Amniotic stem cell (primary cell): ENCODE measurements at places on chromosomes 1 and 21.

DNA sequence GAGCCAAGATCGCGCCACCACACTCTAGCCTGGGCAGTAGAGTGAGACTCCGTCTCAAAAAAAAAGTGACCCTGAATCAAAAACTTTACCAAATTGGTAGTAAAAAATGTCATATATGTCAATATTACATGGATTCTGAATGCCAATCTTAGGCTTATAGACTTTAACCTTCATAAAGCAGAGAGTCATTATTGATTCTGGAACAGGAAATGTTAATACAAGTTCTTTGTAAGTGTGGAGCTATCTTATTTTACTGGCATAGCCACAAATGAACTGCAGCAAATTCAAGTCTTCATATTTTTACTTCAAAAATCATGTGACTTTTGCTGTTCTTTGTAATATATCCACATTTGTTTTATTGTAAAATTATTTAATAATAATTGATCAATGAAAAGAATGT lies 41.3 kb downstream of the PPP2R5A start:
- DNase-seq: no peak

GRCh38 chr1:243598433-243598832 lies 251.6 kb downstream of the AKT3 start:
- DNase-seq: peak; percentile 25

DNA sequence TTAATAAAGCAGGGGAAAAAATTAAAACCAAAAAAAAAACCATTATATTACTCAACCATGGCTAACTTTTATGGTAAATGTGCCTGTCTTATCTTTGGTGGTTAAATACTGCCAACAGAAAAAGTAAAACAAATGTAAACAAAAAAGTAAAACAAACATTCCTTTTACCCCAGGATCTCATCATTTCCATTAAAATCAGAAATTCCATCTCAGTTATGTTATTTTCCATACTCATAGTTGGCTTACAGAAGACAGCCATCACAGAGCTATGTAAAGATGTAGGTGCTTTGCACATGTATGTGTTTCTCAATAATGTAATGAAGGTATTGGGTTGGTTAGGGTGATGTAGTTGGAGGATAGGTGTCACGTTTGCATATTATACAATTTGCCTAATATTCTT lies 185.0 kb downstream of the KCNK2 start:
- DNase-seq: no peak

GRCh38 chr1:3564921-3565831 lies 46.1 kb downstream of the MEGF6 start:
- no peak for DNase-seq

- no peak for DNase-seq
Observed at GRCh38 chr1:22449636-22450035, 2.0 kb upstream of the ZBTB40 start.

- no peak for DNase-seq
Observed at GRCh38 chr1:80064524-80064923, 1058.0 kb upstream of the ADGRL4 start.

DNA sequence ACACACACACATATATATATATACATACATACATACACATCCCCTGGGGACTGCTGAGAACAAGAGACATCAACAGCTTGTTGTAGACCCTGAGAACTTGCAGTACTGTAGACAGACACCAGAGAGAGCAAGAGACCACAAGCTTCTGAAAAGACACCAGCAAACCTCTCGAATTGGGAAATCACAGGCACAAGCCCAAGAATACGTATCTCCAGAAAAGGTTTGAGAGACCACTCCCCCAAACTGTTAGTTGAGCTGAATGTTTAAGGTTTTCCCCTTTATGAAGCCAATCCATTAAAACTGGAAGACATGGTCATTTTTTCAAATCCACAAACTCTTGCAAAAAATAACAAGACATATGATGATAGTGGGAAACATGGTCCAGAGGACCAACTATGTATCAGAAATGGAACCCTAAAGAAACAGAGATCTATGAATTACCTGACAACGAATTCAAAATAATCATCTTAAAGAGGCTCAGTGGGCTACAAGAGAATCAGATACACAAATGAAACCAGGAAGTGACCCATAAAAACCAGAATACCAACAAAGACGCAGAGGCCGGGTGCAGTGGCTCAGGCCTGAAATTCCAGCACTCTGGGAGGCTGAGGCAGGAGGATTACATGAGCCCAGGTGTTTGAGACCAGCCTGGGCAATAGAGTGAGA lies 45.1 kb downstream of the SLC2A1 start:
- DNase-seq: no peak

GRCh38 chr21:46363698-46364097 lies 39.7 kb downstream of the PCNT start:
- DNase-seq: no peak

GRCh38 chr1:162570718-162571117 lies 9.2 kb downstream of the UAP1 start:
- DNase-seq: no peak

DNA sequence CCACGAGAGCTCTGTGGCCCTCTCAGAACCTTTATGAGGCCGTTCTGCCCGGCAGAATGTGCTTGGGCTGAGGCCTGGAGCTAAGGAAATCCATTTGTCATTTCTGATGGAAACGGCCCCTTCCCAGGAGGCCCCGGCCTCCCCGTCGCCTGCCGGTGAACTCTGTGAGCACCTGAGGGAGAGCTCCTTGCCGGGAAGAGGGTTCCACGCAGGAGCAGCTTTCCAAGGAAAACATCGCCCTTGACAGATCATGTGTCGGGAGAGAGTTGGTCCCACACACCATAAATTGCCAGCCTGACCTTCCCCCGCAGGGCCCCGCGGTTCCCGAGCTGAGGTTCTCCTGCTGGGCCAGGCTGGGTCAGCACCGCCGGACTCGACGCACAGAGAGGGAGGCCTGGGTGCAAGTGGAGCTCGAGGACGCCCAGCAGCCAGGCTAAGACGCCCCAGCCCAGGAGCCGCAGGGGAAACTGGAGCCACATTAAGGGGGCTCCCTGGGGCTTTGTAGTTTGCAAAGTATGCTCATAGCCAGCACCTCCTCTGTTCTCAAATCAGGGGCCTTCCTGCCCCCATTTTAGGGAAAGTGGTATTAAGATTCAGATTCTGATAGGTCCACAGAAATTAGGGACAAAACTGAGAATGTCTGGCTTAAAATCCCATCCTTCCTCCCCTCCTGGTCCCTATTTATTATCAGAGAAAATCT lies 239.5 kb downstream of the FOXD2 start:
- DNase-seq: no peak

DNA sequence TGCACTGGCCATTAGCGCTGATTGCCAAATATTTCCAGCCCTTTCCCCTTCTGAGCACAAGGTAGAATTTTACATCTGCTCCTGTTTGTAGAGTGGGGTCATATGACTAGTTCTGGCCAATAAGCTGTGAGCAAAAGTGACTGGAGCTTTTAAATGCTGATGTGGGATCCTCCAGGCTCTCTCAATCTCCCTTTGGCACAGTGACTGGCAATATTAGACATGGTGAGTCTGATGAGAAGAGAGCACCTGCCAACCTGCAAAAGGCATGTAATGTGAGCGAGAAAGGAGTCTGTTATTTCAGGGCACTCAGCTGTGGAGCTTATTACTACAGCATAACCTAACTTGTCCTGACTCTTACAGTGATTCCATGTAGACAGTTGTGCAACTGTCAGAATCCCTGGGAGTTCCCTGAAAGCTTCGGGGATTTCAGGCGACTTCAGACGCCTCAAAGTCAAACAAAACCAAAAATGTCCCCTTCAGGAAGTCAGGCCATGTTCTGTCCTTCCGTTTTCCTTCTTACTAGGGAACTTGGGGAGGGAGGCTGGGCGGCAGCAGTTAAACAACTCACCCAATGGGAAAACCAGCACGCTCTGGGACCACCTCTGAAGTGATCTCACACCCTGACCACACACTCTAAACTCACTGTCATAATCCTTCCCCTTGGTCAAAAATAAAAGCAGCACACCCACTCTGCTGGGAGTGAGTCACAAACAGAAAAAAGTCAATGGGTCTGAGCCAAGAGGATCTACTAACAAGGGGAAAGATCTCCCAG lies 3.6 kb upstream of the RASSF5 start:
- DNase-seq: peak; percentile 53

- no peak for DNase-seq
Observed at GRCh38 chr1:199743227-199743626, 284.3 kb upstream of the NR5A2 start.

GRCh38 chr1:16260814-16261213 lies 23.8 kb upstream of the CPLANE2 start:
- DNase-seq: no peak

- no peak for DNase-seq
Observed at GRCh38 chr1:93964096-93964776, 55.0 kb upstream of the GCLM start.

GRCh38 chr1:38270849-38271633 lies 224.4 kb upstream of the POU3F1 start:
- DNase-seq: no peak

DNA sequence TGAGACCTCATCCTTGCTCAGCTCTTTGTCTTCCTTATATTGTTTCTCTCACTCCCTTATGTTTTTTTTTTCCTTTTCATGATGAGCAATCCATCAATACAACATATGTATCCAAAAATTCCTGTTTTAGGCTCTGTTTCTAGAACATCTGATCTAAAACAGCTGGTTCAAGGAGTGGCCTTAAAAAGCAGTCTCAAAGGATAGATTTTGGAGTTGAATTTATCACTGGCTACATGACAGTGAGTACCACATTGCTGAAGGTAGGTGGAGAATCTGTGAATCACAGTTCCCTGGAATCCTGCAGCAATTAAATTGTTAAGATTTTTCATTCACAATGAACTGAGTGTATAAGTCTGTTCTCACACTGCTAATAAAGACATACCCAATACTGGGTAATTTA lies 155.8 kb upstream of the ADAMTS5 start:
- DNase-seq: no peak
